ENCODE measurements at places on chromosomes 16 and 17.

GRCh38 chr17:13650096-13650675 is 48.5 kb upstream of the HS3ST3A1 start:
- DNase-seq = no peak

- no peak for DNase-seq
These were observed 29.0 kb downstream of the SMYD4 start for GRCh38 chr17:1800712-1801111.

GRCh38 chr16:15759070-15759469 is 97.8 kb downstream of the MYH11 start:
- no peak for DNase-seq

GRCh38 chr16:4942481-4942880 is 5.5 kb upstream of the PPL start:
- no peak for DNase-seq

DNA sequence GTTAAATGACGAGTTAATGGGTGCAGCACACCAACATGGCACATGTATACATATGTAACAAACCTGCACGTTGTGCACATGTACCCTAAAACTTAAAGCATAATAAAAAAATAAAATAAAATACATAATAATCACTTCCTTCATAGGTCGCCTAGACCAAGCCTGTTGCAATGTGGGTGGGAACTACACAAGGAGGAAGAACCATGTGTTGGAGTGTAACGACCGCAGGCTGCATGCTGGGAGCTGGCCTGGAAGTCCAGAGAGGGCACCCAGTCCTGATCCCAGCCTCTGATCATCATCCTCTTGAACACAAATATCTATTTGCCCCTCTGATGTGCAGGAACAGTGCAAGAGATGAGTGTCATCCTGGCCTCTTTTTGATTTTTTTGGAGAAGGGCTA is 224.7 kb upstream of the ASIC2 start:
- no peak for DNase-seq

- DNase-seq = no peak
These were observed 75.9 kb upstream of the IRX6 start for GRCh38 chr16:55248058-55248457.

GRCh38 chr17:8366231-8366630 is 10.3 kb downstream of the KRABD2 start:
- DNase-seq = no peak

DNA sequence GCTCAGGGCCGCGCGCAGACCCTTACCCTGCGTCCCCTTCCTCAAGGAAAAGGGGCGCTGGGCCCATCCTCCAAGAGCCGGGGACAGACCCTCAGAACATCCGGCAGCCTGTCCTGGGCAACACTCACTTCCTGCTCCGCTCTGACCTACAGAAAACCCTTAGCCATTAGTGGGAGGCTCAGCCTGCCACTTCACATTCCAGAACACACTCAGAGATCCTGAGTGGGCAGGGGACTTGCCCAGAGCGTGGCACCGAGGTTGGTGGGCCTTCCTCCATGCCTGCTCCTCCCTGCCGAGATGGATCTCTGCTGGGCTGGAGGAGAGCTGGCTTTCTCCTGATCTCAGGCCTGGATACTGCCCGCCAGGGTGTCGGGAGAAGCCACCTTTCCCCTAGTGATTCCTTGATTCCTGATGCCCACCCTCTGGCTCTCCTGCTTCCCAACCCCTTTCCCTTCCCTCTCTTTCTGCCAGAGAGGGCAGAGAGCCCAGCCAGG is 1.5 kb downstream of the SCARF1 start:
- no peak for DNase-seq

- DNase-seq = no peak
These were observed 36.8 kb upstream of the ZC3H18 start for GRCh38 chr16:88533381-88533917.

DNA sequence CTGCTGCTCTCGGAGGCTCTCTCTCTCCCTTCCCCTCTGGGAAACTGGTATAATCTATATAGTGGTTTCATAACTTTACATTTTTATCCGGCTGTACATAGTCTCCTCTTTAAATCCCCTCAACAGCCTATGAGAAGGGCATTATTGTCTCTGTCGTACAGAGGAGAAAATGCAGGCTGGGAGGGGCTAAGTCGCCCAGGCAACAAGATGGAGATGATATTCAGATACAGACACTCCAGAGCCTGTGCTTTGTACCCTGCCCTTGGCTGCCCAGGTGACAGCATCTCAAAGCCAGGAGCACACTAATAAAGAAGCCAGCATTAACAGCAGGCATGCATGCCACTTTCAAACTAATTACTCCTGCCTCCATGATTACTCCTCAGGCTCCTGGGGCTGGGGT is 4.7 kb upstream of the EIF1 start:
- no peak for DNase-seq

- DNase-seq = no peak
These were observed 69.5 kb downstream of the HLF start for GRCh38 chr17:55334285-55334684.

DNA sequence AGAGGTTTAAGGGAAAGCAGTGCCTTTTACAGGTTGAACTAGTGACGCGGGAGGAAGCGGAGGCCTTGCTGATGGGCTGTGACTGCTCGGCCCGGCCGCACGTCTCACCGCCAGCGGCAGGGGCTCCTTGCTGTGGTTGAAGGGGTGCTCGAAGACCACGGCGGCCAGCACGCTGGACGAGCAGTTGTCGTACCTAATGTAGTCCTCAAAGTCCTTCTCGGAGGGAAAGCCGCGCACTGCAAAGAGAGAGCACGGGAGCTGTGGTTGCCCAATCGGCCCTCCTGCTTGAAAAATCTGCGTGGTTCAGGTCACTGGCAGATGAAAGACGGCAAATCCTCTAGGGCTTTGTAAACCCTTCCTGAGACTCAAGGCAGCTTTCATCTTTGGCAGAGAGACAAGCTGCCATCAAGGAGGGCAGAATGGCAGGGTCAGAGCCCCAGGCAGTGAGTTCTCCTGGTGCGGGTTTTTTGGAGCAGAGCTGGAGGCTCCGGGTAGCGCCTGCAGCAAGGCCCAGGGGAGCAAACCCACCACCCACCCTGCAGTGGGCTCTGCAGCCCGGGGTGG is 16.1 kb downstream of the ABCA3 start:
- DNase-seq = no peak

DNA sequence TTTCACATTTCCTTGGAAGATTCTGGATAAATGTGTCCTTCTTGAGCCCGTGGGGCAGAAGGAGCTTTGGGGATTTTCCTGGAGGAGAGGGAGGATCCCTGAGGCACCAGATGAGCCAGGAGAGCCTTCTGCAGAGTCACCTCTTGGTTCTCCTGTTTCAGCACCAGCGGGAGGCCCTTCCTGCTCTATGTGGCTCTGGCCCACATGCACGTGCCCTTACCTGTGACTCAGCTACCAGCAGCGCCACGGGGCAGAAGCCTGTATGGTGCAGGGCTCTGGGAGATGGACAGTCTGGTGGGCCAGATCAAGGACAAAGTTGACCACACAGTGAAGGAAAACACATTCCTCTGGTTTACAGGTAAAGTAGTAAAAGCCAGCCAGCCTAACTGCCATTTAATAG is 77.1 kb downstream of the ARSG start:
- DNase-seq = no peak

GRCh38 chr17:7042501-7043181 is 1.3 kb downstream of the SLC16A11 start:
- no peak for DNase-seq

- DNase-seq = no peak
These were observed 15.7 kb downstream of the SLC52A1 start for GRCh38 chr17:5019475-5019956.

- no peak for DNase-seq
These were observed 178.5 kb upstream of the TBX2 start for GRCh38 chr17:61221181-61221580.

DNA sequence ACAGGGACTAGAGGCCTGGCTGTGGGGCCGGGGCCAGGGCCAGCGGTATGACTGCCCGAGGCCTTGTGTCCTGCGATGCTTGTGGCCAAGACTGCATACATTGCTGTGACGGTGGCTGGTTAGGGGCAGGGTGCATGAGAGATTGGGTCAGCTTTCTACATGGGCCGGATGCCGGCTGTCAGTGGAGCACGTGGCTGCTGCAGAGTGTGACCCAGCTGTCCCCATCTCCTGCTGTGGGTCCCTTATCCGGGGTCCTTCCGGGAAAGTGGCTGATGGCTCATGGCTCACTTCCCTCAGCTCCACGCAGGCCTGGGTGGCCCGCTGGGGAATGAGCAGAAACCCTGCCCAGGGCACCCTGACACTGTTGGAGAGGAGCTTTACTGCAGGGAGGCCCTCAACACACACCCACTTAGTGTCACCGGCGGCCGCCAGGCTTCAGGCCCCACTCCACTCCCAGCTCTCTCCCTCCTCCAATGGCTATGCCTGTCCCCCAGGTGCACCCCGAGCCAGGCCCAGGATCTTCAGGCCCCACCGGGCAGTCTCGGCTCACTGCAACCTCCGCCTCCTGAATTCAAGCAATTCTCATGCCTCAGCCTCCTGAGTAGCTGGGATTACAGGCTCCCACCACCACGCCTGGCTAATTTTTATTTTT is 808 bp upstream of the RGS11 start:
- DNase-seq = no peak

Data from T-helper 9 cell (primary cell).